ENCODE measurements at places on chromosomes 12 and 14. TPM values are rescaled to one million over a fixed set of nuclear protein-coding genes. Genes with fewer than 3 reads are reported as not detected.

Gene HIP1R
- 39.4 TPM for polyA plus RNA-seq

DNA sequence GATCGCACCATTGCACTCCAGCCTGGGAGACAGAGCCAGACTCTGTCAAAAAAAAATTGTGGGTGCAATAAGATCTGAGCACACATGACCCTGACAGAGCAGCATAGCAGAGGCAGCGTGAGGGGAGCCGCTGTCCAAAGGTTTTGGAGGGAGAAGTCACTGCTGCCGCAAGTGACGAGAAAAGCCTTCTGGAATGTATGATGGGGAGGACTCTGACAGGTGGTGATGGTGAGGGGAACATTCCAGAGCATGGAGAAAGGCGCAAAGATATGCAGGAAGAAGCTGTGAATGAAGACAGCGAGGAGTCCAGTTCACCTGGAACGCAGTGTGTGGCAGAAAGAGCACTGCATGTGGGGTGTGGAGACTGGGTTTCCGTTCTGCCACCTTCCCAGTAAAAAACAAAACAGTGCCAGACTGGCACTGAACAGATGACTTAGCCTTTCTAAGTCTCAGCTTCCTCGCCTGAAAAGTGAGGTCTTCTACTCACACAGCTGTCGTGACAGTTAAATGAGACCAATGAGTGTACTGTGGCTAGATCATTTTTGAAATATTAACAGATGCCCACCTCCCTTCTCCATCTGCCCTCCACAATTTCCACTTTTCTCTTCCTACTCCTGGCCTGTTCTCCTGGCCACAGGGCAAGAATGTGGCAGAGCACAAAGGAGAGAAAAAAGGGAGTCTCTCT, 53.4 kb upstream of the PTHLH start:
- DNase-seq: no peak

Gene KRT71
- polyA plus RNA-seq: not detected

Gene WNT5B
- 3.4 TPM for polyA plus RNA-seq

DNA sequence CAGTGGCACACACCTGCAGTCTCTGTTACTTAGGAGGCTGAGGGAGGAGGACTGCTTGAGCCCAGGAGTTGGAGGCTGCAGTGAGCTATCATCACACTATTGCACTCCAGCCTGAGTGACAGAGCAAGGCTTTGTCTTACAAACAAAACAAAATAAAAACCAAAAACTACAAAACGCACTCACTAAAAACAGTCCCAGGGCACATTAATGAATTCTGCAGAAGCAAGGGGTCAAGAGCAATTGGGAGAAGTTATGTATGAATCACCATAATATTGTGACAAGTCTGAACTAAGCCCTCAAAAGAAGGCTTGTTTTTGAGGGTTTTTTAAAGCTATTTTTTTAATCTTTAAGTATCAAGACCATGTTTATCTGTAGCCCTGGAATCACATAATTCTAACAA, 201.1 kb downstream of the MED13L start:
- DNase-seq: no peak

- DNase-seq: no peak
Measured at GRCh38 chr12:32344047-32344446, 55.3 kb upstream of the FGD4 start.

Gene KLHL42
- 6.6 TPM for polyA plus RNA-seq

Data from kidney (tissue), 22 donors.